Stimulated activated CD4-positive, alpha-beta T cell treated with anti-CD3 and anti-CD28 coated beads, Interleukin-1b, Interleukin-23, amount 100 ng/mL, for 1 hour (primary cell): ENCODE measurements at places on chromosomes 12 and 14.
A peak's percentile ranks its signal among the peaks of the same experiment; 100 is the strongest.

DNA sequence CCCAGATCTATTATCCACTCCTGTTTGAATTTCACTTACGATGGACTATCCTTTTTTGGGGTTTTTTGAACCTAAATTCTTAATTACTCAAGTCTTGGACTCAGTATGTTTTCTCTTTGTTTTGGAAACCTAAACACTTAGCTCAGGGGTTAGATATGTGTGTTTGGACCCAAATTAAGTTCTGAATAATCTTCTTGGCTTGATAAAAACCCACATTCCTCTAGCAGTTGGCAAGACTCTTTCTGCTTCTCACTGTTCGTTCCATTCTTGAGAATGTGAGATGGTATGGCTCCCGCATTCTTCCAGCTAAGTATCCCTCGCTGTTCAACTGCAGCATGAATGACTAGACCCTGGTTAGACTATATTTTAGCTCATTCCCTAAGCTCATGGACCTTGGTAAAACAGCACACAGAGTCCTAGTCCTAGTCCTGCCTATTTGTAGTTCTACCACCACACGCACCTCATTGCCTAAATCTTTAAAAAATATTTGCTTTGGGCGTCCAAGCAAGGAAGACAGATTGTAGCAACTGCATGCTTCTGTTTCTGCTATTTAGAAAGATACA lies 860.0 kb downstream of the RPS29 start:
- DNase-seq = no peak

DNA sequence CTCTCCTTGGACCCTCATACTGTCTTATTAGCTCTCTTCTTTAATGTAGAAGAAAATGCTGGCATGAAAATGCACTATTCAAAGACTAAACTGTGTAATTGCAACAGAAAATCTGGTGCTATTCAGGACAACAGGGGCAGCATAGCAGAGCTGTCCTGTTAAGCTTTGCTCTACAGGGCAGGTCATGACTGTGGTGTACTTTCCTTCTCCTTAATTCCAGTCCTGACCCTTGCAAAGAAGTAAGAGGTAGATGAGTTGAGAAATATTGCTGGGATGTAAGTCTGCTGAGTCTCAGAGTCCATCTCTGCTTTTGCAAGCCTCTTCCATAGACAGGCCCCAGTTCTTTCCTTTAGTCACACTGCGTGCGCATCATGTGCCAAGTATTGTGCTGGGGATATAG lies 52.6 kb upstream of the STK38L start:
- DNase-seq = no peak

DNA sequence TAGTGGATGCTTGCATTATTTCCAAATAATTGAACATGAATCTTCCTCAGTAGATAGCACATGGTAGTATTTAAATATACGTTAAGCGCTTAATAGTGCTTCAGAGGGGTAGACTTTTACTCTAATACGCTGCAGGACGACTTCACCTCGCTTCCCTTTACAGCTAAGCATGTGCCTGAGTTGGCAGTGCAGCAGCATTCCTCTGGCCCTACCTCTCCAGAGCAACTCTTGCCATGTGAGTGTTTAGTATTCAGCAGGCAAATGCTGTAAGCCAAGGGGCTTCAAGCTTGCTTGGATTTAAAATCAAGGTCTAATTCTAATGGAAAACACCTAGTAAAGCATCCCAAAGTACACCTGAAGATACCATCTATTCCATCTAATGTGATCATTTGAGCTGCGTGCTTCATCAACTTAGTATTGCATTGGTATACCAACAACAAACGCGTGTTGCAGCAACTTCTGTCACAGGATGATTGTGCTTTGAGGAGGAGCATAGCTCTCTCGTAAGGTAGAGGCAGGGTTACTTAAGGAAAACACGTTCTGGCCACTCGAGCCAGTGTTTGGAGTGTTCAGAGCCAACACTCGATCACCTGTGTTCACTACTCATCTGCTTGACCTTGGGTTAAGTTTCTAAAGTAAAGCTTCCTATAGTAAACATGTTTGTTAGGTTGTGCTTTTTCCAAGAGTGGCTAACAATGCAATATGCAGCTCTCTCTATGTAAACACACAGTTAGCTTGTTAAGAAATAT lies 60.6 kb downstream of the PIWIL1 start:
- no peak for DNase-seq

GRCh38 chr12:121090586-121091514 lies 41.8 kb upstream of the P2RX7 start:
- no peak for DNase-seq

GRCh38 chr14:94052662-94053061 lies 26.5 kb downstream of the OTUB2 start:
- DNase-seq = no peak

GRCh38 chr12:12508612-12509011 lies 54.1 kb downstream of the DUSP16 start:
- no peak for DNase-seq

DNA sequence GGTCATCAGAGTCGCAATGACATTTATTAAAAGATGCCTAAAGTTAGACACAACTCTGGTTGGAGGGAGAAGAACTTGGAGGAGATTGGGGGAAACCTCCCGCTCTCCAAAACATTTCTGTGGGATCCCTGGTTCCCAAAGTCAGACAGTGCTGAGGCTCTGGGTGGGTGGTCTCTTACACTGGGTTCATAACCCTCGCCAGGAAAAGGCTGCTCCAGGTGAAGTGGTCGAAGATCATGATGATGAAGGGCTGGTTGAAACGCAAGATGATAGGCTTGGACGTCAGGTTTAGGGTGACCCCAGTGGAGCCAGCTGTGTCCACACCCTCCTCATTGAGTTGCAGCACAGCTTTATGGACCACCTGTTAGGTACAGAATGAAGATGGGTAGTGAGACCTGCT lies 11.2 kb upstream of the SERPINA10 start:
- DNase-seq = no peak

- DNase-seq = peak; percentile 30
Observed at GRCh38 chr12:121110211-121110940, 22.3 kb upstream of the P2RX7 start.
